ENCODE measurements at places on chromosomes 4 and X. TPM values are rescaled to one million over a fixed set of nuclear protein-coding genes. Genes with fewer than 3 reads are reported as not detected.

POU4F2 gene
- not detected for total RNA-seq

- no peak for DNase-seq
Measured at GRCh38 chr4:15385928-15386327, 41.9 kb upstream of the C1QTNF7 start.

- no peak for DNase-seq
Measured at GRCh38 chr4:113457886-113458285, 303.7 kb downstream of the CAMK2D start.

DNA sequence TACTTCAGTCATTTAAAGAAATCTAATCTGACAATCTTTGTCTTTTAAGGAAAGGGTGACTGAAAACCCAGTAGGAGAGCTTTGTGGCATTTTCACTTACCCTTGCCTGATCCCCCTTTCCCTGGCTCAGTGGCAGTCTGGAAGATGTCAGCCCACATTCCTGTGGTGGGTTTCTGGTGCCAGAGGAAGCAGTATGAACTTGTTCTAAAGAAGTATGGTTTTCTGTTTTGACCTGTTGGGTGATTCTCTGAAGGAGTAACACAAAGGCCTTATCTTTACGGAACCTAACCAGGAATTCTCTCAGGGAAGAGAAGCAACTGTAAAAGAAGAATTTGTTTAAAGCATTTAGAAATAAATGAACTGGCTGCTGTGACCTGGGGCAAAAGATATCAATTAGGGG, 41.9 kb downstream of the BMP15 start:
- DNase-seq: no peak

- DNase-seq: no peak
Measured at GRCh38 chr4:125322366-125322730, 7.6 kb downstream of the FAT4 start.

- no peak for DNase-seq
Measured at GRCh38 chrX:28628120-28628519, 40.9 kb downstream of the IL1RAPL1 start.

DNA sequence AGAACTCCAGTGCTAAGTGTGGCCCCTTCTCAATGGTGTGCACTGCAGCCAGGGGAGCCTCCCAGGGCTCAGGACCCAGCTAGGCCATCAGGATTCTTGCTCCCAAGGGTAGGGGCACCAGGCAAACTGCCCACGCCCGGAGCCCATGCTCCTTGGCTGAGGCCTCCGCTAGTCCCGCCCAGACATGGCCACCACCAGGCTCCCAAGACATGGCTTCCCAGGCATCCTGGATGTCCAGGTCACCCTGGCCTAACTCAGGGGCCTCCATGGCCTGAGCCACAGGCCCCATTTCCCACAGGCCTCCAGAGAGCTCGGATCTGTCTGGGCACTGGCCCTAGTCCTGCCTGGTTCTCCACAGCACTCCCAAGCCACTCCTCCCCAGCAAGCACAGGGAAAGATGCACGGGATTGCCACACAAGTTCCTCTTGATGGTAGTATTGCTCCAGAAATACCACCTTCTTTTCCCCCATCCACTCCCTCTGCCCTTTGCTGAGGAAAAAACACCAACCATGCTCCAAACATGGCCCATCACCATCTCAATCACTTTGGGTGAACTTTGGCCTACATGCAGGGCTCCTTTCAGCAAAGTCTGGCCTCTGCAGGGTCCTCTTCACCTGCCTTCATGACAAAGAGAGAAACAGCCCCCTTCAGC, 274.7 kb upstream of the AGTR2 start:
- DNase-seq: no peak

DNA sequence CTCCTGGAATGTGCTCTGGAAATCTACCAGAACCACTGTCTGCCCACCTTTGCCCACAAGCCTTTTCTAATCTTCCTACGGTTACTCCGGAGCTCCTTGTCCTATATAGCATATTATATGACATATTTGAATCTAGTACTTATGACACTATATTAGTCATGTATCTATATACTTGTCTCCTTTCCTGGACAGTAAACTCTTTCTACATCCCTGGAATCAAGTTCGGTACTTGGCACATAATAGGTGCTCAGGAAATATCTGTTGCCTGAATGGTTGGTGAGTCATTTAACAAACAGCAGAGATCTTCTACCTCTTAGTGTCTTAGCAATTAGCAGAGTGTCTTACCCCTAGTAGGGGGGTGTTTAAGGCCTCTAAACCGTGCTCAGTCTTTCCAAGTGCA, 123.6 kb downstream of the RELL1 start:
- no peak for DNase-seq

- DNase-seq: peak; percentile 91
Measured at GRCh38 chr4:127965803-127966175, 583 bp downstream of the ABHD18 start.
